ENCODE measurements at places on chromosomes 12 and 14.

DNA sequence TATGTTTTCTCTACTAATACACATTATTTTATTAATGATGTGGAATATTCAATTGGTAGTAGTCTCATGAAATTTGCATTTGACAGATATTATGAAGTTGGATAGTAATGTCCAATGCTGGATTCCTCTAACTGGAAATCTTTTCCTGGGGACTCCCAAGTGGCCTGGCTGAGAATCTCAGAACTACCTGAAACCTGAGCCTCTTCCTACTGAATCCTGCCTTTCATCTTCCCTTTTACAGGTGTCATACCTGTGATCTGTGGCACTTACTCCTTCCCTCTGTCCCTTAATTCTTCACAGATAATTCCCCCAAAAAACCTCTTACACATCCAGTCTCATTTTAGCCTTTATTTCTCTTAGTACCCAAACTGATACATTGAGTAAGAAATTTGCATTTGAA is 89.7 kb upstream of the MYF6 start:
- no peak for DNase-seq

- DNase-seq: no peak
These were observed 71.4 kb upstream of the SRSF5 start for GRCh38 chr14:69695322-69696203.

DNA sequence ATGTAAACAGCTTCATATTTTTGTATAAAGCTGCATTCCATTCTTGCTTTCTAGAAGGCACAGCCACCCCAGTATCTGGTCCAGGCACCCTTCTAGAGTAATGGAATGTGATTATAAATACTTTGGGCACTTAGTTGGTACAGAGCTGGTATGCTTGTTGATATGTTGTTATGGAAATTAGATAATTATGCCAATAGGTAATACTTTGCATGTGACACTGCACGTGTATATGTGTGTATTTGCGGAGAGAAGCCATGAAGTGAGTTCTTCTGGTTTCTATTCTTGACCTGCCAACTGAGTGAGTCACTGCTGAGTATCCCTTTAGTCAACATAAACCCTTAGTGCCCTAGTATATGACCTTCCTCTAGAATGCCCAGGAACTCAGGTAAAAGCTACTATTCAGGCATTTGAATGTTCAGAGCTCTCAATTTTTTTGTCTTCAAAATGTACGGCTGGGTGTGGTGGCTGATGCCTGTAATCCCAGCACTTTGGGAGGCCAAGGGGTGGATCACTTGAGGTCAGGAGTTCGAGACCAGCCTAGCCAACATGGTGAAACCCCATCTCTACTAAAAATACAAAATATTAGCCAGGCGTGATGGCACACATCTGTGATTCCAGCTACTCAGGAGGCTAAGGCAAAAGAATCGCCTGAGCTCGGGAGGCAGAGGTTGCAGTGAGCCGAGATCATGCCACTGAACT is 6.2 kb upstream of the TCP11L2 start:
- DNase-seq: no peak

- no peak for DNase-seq
These were observed 479.7 kb downstream of the FSCB start for GRCh38 chr14:44027397-44027796.

DNA sequence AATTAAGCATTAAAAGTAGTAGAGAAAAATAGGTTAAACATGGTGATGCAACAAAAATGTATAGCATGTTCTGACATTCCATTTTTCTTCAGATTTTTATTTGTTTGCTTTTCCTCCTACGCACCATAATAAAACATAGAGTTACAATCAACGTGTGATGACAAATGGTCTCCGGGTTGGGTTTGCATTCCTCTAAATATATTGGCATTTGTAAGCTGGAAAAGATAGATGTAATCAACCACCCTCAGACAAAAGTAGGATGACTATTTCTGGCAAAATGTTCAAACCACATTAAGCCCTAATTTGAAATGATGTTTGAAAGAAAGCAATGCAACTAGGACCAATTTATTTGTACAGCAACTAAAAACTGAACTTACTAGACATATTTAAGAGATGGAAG is 58.4 kb downstream of the SLC25A21 start:
- no peak for DNase-seq

DNA sequence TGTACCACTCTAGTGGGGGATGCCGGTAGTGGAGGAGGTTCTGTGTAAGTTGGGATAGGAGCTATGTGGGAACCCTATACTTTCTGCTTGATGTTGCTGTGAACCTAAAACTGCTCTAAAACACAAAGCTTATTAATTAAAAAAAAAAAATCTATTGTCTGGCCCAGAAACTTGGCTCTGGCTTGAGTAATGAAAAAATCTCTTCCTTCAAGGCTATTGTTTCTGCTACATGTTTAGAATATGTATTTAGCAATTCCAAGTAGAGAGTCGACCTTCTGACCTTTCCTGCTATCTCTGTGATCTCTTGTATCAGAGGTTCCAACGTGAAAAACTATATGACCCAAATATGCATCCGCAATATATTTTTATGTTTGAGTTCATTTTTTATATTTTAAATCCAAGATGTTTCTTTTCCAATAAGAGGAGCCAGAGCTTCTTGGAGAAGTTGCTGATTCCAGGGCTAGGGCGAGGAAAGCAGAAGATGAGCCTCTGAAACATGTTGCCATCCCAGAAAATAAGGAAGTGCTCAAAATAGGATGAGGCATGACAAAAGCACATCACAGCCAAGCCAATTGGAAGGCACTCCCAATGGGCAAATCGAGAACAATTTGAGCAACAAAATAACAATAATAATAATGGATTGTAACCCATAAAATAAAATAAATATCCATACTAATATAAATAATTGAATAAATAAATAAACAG is 184.6 kb upstream of the TMEM260 start:
- DNase-seq: no peak

DNA sequence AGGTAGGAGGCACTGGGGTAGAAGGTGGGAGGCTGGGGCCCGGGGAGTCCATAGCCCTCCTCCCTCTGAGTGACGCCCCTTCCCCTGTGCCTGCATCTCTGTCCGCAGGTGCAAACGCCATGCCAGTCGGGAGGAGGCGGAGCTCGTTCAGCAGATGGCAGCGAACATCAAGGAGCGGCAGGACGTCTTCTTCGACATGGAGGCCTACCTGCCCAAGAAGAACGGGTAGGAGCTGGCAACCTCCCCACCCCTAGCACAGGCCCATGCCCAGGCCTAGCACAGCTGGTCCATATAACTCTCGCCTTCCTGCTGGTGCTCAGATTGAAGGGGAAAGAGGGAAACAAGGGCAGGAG is 35.6 kb downstream of the TMEM120B start:
- no peak for DNase-seq

DNA sequence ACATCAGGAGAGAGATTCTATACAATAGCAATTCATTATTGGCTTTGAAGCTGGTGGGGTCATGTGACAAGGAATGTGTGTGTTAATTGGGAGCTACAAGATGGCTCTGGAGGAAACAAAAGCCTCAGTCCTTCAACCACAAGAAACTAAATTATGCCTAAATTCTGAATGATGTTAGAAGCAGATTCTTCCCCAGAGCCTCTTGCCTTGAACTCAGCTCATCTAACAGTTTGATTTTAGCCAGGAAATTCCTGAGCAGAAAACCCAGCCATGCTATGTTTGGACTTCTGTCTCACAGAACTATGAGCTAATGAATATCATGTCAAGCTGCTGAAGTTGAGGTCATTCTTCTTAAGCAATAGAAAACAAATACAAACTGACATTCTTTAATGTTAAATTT is 274.7 kb downstream of the SLC6A15 start:
- no peak for DNase-seq

DNA sequence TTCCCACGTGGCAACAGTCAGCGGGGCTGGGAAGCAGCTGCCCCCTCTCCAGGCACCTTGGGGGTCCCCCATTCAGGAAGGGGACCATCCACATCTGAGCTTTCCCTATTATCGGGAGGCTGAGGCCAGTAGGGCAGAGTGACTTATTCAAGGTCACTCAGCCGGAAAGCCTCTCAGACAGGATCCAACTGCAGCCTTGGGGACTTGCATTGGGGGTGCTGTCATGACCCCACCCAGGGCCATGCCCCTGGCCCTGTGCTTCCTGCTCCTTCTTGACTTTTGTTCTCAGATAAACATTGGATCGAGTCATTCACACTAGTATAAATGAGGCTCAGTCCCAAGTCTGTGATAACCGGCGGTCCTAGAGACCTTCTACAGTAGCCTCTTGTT is 12.6 kb downstream of the BEGAIN start:
- no peak for DNase-seq

- no peak for DNase-seq
These were observed 65.1 kb downstream of the FBXW8 start for GRCh38 chr12:116975779-116976393.

DNA sequence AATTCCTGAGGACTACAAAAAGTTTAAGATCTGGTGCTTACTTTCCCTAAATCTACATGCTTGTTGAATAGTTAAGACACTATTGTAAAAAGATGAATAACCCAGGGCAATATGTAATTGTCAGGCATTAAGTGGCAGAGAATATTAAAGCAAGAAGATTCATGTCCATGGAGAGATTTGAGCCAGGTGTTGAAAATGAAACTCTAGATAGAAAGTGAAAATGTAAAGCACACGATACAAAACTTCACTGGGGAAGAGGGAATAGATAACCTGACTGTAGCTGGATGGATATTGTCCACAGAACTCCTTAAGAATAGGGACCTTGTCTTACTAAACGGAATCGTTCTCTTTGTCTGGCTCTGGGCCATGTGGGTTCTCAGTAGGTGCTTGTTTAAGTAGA is 5.0 kb downstream of the CAND1 start:
- no peak for DNase-seq

- no peak for DNase-seq
These were observed 751.6 kb downstream of the NOVA1 start for GRCh38 chr14:25846246-25846645.

GRCh38 chr14:101908795-101909194 is 55.6 kb upstream of the DYNC1H1 start:
- DNase-seq: no peak

GRCh38 chr12:34602213-34602940 is 580.1 kb downstream of the ALG10 start:
- no peak for DNase-seq

DNA sequence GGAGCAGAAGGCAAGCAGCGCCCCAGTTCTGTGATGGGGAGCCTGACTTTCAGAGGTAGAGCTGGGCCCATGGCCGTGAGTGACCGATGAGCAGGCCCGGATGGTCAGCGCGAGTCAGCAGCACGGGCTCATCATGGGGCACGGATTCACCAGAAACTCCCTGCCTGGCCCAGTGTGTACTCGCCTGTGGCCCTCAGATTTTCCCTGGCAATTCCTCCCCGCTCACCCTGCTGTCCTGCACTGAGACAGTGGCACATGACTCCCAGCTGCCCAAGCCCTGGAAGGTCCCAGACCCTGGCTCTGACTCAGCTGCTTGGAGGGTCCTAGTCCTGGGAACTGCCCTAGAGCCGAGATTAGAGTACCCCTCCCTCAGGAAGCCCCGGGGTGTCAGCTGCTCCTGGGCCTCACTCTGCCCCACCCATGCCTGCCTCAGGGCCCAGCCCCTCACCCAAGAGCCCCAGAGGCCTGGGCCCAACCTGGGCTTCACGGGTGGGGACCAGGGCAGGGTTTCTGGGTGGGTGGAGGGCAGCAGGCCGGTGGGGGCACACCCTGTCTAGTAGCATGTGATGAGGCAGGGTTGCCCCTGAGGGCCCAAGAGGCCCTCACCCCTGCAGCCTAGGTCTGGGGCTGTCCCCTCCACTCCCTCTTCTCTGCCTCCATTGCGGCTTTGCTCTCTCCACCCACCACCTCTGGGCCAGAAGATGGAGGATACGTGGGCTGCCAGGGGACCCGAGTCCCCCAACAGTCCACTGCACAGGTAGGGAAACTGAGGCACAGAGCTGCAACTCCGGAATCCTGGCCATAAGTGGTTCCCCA is 8.4 kb downstream of the TRMT61A start:
- no peak for DNase-seq

GRCh38 chr14:53432378-53432802 is 279.3 kb upstream of the DDHD1 start:
- no peak for DNase-seq

GRCh38 chr14:50999726-51000125 is 55.4 kb upstream of the PYGL start:
- DNase-seq: no peak
